ENCODE measurements at places on chromosomes 6 and 20.

DNA sequence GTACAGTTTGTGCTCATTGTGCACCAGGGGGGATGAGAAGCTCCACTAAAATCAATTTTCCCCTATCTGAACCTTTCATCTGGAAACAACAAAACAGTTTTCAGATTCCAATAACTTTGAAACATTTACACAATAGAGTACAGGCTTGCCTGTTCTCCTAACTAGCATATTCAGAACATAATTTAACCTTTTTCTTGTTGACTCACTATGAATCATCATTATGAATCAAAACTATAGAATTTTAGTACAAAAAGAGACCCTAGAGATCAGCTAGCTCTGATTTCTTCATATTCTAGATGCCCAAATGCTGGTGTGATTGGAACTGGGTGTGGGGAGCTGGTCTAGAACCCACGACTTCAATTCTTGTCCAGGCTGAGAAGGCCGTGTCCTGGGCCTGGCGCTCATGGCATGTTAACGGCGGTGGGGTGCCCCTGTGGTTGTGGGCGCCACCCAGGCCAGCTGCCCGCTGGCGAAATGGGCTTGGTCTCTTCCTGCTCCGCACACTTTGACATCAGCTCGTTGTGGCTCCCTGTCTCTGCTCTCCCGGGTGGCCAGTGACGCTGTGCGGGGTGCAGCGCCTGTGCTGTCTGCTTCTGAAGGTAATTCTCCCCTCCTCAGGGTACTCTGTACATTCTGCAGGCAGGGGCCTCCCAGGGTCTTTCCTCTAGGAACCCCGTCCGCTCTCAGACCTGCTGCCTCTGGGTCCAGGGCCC is 29.9 kb upstream of the AGPAT4 start:
- no peak for DNase-seq

- peak; percentile 74 for DNase-seq
These were observed 5.9 kb downstream of the TP53INP2 start for GRCh38 chr20:34709831-34710567.

GRCh38 chr20:47748823-47749222 is 36.5 kb downstream of the SULF2 start:
- no peak for DNase-seq

GRCh38 chr6:53793318-53794136 is 1.3 kb upstream of the LRRC1 start:
- peak; percentile 77 for DNase-seq

- no peak for DNase-seq
These were observed 349.1 kb upstream of the GJE1 start for GRCh38 chr6:141783585-141783984.

- no peak for DNase-seq
These were observed 134.9 kb upstream of the CEP162 start for GRCh38 chr6:84362193-84362821.

- no peak for DNase-seq
These were observed 11.0 kb upstream of the KIF13A start for GRCh38 chr6:17998442-17998841.

DNA sequence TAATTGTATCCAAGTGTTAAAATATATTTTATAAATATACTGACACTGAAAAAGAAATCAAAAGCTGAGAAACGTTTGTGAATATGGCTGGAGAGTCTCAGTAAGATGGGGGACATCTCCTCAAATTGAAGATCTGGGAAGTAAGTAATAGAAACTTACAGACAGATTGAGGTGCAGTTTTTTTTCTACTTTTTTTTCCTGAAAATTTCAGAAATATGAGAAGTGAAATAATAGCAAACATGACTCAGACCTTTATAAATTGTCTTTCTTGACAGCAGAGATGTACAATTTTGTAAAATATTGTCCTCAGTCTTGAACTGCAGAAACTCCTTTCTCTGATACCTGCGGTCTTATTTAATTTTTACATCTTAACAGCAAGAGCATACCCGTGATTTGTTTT is 347.1 kb downstream of the UTRN start:
- no peak for DNase-seq

- DNase-seq: no peak
These were observed 5.6 kb upstream of the POLR1H start for GRCh38 chr6:30055513-30055912.

- DNase-seq: no peak
These were observed 104.9 kb downstream of the RPS12 start for GRCh38 chr6:132919045-132919860.

GRCh38 chr6:40996591-40997233 is 42.3 kb downstream of the UNC5CL start:
- no peak for DNase-seq

- DNase-seq: no peak
These were observed 611.1 kb upstream of the ARID1B start for GRCh38 chr6:156166093-156166492.

DNA sequence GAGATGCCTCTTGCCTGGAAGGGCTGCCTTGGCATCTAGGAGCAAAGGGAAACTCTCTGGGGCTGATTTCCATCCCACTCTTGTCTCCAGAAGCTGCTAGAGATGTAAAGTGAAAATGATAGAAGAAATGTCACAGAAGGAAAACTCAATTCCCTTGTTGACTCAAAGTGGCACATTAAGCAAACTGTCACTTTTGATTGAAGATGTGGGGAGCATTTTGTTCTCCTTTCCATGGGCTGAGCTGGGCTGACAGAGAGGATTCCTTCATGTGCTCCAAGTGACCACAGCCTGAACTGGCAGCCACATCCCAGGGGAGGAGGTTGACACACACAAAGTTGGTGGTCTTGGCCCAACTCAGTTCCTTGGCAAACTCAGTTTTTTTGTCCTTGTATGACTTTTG is 9.8 kb downstream of the GPR31 start:
- no peak for DNase-seq

- peak; percentile 36 for DNase-seq
These were observed 67.6 kb downstream of the FYN start for GRCh38 chr6:111805511-111806164.
